ENCODE measurements at places on chromosomes 6 and 20. TPM values are rescaled to one million over a fixed set of nuclear protein-coding genes. Genes with fewer than 3 reads are reported as not detected.
A peak's percentile ranks its signal among the peaks of the same experiment; 100 is the strongest.

SYNDIG1 gene
- total RNA-seq: 15.5 TPM

DNA sequence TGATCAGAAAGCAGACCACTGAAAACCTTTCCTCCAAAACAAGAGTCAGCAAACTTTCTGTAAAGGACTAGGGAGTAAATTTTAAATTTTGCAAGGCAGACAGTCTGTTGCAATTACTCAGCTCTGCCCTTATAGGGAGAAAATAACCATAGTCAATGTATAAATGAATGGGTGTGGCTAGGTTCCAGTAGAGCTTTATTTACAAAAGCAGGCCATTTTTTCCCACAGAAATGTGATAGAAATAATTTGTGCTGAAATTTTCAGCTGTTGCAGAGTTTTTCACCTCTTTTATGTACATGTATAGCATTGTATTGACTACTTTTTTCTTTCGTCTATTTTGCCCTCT is 7.7 kb downstream of the AMD1 start:
- DNase-seq: no peak

- DNase-seq: no peak
Observed at GRCh38 chr6:70072540-70073179, 206.3 kb downstream of the COL19A1 start.

GRCh38 chr20:41192575-41192974 is 55.2 kb downstream of the PLCG1 start:
- DNase-seq: no peak

DNA sequence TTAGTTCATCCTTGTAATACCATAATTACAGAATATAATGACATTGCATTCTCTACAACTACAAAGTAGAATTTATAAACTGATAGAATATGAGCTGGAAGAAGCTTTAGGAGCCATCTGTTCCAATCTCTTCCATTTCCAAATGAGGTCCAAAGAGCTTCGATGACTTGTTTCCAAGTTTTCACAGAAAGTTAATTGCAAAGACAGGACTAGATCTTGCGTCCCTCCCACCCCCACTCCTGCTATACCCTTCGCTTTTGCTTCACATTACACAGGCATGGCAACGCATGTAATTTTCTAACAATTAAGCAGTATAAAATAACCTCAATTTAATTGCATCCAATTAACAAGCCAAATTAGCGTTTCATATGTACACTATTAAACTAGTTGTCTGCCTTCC is 7.0 kb downstream of the HIVEP2 start:
- DNase-seq: no peak

TBX18 gene
- 50.2 TPM for total RNA-seq

DNA sequence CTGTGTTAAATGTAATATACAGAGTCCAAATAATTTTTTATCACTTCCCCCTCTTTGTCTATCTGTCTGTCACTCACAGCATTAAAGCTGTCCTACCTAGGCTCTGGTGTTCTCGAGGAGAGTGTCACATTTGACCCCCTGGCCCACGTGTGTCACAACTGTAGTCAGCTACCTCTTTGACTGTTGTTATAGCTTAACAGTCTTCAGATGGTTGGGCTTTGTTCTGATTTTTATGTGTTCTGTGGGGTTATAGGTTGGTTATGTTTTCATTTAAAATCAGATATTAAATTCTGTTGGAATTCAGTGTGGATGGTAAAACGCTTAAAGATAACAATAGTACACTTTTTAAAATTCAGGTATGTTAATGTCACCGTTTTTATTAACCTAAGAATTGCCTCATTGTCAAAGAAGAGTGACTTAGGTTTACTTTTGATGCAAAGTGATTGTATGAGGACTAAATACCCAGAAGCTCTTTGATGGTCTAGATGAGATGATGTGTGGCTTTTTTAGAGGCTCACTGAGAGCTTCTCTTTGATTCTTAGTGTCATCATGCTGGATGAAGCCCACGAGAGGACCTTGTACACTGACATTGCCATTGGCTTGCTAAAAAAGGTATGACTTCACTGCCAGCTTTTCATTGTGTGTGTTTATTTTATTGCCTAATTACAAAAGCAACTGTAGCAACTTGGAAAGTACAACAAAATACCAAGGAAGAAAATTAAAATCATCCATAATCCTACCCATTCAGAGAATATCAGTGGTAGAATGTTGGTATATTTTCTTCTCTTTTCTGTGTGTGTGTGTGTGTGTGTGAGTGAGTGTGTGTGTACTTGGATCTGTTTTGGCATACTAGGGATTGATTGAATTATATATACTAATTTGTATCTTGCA is 29.9 kb downstream of the DHX35 start:
- no peak for DNase-seq

DNA sequence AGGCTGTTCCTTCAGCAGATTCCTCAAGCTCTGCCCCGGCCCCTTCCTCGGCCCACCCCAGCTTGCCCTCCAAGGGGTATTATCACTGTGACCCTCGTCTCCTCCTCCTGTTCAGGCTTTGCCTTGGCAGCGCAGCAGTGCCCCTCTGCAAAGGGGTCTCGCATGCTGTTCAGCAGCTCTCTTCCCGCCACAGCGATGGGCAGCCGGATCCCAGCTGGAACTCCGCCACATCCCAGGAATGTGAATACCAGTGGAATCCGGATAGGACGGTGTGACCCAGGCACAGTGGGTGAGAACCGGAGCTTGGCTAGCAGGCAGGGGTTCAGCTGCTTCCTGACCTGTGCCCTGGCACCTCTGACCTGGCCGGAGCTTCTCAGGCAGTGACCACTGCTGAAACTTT is 52.9 kb downstream of the RNASET2 start:
- DNase-seq: no peak

- DNase-seq: no peak
Observed at GRCh38 chr6:7912736-7913517, 2.3 kb upstream of the TXNDC5 start.

DNA sequence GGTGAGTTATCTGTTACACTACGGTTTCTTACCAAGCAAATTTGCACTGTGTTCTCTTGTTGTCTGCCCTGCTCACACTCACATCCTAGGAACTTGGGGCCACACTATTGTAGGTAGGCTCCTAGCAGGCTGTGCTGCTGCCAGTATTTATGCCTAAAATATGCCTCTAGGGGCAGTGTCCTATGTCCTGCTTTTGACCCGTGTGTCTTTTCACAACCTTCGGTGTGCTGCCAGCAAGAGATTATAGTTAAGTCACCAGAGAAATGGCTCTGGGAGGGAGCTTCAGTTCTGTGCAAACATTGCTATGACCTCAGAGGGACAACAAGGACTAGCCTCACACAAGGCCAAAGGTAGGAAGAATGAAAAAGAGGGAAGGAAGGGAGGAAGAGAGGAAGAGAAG is 8.9 kb upstream of the TAAR5 start:
- DNase-seq: no peak

- no peak for DNase-seq
Observed at GRCh38 chr6:28606424-28607391, 81.0 kb downstream of the GPX5 start.

UBD gene
- total RNA-seq: 0.63 TPM

MYB gene
- 0.63 TPM for total RNA-seq

GRCh38 chr6:130903007-130903406 is 75.8 kb downstream of the SMLR1 start:
- DNase-seq: no peak

DNA sequence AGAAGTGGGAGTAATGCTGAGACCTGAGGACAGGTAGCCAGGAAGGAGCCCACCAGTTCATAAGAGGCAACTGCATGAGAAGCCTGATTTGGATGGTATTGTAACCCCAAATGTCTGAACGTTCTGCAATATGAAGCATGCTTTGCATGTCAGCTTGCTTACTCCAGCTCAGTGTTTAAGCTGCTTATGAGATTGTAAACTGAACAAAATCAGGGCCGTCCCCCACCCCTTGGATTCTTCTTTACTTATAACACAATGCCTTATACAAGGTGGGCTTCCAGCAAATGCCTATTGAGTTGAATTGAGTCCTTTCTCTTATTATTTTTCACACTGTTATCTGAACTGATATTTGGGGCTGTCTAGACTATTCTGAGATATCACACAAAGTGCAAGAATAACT is 761.3 kb downstream of the KIF16B start:
- no peak for DNase-seq

LST1 gene
- total RNA-seq: 18.9 TPM

PLA2G7 gene
- total RNA-seq: 1.6 TPM

DNA sequence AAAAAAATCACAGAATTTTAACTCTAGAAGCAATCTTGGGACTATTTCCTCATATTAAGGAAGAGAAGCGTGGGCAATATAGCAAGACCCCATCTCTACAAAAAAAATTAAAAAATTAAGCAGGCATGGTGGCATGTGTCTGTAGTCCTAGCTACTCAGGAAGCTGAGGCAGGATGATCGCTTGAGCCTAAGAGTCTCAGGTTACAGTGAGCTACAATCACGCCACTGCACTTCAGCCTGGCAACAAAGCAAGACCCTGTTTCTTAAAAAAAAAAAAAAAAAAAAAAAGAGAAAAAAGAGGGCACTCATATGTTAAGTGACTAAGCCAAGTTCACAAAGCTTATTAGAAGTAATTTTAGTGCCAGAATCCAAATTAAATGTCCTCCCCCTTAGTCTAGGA is 100.8 kb downstream of the SESN1 start:
- DNase-seq: no peak

DNA sequence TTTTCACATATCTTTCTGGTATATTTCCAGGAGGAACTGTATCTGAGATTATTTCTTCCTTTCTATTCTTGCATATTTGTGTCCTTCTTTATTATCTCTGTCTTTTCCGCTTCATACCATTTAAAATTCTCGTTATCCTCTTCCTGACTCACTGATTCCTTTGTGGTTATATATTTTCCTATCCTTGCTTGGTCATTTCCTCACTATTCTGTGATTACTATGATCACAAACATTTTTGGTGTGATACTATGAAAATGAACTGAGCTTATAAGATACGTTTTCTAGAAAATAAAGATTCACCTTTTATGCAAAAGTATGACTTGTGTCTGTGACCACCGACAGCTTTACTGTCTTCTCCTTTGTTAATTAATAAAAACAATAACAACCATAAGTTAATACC is 26.5 kb upstream of the MYCT1 start:
- DNase-seq: no peak

DNA sequence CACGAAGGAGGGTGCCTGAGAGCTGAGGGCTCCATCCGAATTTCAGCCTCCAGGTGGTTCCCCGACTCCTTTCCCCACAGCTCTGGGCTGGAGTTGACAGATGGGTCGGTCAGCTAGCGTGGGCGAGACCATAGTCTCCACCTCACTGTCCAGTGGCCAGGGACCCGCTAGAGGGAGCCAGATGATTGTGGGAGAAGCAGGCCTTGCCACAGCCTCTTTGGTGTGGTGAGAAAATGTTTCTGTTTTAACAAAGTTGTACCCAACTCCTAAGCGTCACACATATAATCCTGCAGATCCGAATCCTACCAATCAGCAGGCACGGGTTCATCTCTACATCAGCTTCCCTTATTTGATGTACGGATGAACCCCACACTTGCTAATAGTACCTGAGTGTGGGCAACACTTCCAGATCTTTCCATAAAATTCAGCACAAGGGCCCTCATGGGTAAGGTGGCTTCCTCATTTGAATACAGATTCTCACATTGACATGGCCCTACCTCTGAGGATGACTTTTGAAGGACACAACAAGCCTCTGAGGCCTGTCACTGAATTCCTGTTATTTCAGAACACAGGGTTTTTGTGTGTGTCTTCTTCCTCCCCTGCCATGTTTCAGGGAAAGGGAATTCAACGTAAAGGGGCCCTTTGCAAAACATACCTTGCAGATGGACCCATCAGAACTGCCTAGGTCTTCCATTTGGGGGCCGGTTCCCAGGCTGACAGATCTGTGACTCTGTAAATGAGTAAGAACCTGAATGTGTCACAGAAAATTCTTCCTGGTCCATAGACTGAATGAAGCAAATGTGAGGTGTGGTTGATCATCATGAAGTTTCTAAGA is 103.2 kb upstream of the DUSP22 start:
- peak; percentile 84 for DNase-seq

GRCh38 chr6:3287308-3287707 is 28.6 kb downstream of the PSMG4 start:
- DNase-seq: no peak

GRCh38 chr6:147055821-147056392 is 148.3 kb upstream of the STXBP5 start:
- no peak for DNase-seq

DNA sequence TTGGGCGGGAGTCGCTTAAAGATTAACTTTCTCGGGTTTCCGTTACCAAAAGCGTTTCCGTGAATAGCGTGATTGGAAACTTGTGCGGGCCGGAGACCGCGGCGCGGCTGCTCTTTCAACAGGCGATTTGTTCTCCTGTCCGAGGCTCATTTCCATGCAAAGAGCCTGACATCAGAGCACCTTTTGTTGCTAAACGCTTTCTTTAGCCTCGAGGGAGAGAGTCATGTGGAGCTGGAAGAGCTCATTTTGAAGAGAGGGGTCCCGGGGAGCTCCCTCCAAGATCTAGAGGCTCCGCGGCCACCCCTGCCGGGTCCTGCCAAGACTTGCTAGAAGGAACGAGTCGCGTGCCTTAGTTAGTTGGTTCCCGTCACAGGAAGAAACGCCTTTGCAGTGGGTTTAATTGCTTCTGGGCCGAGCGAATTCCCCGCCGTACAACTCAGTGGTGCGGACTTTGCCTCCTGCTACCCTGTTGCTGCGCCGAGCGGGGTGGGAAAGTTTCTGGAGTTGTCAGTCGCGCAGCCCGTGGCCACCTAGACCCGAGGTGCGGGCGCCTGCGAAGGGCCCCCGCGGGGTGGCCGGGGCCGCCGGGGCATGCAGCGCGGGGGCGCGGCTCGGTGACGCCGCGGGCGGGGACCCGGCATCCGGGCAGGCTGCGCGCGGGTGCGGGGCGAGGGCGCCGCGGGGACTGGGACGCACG is at the start of gene SASH1:
TSS of gene SASH1 (plus strand) at position 489 of the 697 bp plus-strand sequence. CDS start 230 bp downstream, outside the sequence.
- DNase-seq: peak; percentile 52

GRM4 gene
- not detected for total RNA-seq
